ENCODE measurements at places on chromosomes 11 and 22.

DNA sequence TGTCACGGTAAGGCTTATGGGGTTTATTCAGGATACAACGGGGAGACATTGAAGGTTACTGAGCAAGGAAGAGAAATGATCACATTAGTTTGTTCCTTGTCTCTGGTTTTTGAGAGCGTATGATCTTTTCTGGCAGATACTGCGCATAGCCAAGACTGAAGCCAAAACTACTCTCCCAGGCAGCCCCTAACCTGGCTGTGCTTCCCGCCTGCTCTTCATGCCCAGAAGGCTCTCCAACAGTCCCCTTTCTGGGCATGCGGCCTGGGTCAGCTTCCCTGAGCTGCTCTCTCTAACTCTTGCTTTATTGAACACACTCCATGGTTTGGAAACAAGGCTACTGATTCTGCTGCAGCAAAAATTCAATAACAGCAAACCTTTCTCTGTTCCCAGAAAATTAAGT, 306.6 kb downstream of the BUD13 start:
- DNase-seq = no peak

DNA sequence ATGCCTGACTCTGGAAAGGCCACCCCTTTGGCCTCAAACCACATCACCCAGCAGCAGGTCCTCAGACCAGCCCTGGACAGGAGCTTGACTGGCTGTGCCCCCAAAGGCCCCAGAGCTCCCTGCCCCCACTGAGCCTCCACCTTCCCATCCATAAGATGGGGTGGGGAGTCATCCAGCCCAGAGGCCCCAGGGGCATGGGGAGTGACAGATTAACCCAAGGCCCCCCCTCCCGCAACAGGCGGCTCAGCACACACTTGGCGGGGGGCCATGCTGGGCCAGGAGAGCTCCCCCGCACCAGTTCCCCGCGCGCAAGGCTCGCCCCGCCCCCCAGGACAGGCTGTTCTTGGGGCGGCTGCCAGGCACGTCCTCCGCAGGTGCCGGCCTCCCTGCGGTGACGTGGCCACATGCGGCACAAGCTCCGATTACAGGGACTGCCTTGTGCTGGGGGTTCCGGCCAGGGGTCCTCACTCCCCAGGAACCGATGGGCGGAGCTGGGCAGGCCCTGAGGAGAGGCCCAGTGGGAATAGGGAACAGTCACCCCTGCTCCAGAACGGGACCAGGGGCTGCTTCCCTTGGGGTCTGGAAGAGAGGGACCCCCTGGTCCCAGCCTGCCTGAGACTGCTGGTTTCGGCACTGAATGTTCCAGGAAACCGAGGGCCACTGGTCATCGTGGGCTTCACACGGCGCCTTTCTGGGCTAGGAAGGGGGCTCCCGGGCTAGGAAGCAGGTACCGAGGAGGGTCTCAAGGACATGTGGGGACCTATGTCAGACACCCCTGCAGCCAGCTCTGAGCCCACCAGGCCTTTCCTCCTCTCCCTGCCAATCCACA, 5.1 kb upstream of the CDKN1C start:
- no peak for DNase-seq

DNA sequence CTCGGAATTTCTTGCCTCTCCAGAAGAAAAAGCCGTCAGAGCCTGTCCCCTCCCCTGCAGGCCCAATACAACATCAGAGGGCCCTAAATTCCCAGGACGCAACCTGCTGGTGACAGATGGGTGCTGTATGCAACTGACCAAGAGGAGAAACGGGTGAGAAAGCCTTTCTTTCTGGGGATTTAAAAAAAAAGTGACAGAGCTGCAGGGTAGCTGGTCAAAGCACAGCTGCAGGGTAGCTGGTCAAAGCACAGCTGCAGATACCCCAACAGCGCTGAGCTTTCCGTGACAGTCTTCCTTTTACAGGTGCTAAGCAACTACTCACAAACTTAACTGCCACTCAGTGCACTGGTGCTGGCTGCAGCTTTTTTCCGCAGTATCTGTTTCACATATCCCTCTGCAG, 17.8 kb downstream of the AP1B1 start:
- no peak for DNase-seq

GRCh38 chr11:97965849-97966646, 1054.7 kb upstream of the CNTN5 start:
- DNase-seq = no peak

DNA sequence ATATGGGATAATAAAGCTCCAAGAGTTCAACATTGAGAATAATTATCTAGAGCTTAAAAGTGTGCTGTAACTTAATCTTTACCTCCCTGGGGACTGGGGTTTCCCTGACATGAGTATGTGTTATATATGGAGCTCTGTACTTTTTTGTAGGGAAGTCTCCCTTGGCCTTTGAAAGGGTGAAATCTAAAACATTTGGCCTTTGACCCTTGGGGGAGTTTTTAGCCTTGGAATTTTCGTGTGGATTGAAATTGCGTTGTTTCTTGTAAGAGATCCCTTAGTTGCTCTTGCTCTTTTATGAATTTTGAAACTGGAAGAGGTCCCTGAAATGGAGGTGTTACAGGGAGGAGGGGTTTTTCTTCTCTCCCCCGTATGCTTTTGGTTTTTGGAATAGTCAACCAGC, 450.0 kb downstream of the NELL1 start:
- no peak for DNase-seq

- DNase-seq = no peak
Observed at GRCh38 chr11:126702165-126702720, 298.3 kb downstream of the KIRREL3 start.
